Stimulated activated memory B cell treated with anti-CD40 and anti-IgM and Interleukin-4, amounts not matched to agents 10 μg/mL and 1 μg/mL and 100 μg/mL, for 72 hours (primary cell): ENCODE measurements at places on chromosomes 6 and 20.

- ATAC-seq, result peak; percentile 60
Measured at GRCh38 chr6:39897698-39898097, 36.6 kb downstream of the MOCS1 start.

DNA sequence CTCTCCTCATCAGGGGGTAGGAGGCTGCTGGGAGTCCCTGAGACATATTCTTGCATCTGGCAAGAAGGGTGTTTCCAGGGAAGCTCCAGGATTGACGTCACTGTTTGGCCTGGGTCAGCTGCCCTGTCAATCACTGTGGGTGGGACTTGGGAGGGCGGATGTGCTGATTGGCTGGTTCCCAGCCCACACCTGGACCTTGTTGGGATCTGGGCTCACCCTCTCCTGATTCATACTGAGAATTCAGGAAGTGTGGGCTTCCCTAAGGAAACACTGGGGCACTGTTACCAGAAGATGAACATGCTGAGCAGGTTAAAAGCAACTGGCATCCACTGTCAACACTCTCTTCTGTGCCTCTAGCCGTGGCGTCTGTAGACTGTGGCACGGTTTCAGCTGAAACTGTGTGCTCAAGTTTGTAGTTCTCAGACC, 36.5 kb downstream of the CDH26 start:
- ATAC-seq, result no peak

- ATAC-seq, result no peak
Measured at GRCh38 chr20:31788578-31788977, 30.6 kb upstream of the MYLK2 start.

DNA sequence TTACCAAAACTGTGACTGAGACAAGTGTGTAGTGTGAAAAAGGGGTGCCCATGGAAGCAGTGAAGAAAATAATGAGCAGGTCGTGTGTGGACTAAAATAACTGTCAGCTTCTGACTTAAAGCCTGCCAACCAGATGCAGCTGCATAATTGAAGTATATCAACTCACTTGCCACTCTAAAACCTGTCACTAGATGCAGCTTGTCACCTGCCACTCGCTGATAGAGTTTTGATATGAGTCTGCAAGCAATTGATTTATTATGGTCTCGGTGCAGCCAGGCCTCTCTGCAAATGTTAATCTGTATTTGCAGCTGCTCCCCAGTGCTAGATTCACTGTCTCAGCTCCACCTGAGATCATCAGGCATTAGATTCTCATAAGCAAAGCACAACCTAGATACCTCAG, 1090.0 kb upstream of the EYS start:
- no peak for ATAC-seq

- no peak for ATAC-seq
Measured at GRCh38 chr6:128725271-128726233, 157.4 kb upstream of the LAMA2 start.

GRCh38 chr20:63930971-63931553, 25.2 kb downstream of the UCKL1 start:
- ATAC-seq, result no peak

DNA sequence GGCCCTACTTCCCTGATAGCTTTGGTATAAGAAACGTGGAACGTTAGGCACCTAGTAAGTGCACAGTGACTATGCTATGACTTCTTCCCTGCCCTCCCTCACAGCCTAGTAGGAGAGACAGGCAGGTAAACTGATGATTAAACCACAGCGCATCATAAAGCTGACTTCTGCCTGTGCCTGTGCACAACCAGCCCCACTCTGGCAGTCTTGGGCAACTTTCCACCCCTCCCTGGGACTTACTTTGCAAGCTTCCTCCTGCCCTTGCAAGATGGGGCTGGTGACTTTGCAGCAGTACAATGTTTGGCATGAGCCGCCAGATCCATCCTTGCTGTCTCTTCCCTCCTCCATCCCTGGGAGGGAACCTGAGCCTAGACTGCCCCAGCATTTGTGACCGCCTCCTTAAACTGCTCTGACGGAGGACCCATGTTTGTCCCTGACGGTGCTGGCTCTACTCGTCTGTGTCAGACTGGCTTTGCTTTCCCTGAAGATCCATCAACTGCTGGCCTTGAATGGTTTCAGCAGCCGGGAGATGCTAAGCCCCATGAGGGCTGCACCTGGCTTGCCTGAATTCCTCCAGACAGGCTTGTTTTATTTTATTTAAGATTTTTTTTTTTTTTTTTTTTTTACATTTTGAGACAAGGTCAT, 36.1 kb downstream of the EFCAB8 start:
- no peak for ATAC-seq

- peak; percentile 52 for ATAC-seq
Measured at GRCh38 chr6:3318226-3318625, 59.5 kb downstream of the PSMG4 start.

DNA sequence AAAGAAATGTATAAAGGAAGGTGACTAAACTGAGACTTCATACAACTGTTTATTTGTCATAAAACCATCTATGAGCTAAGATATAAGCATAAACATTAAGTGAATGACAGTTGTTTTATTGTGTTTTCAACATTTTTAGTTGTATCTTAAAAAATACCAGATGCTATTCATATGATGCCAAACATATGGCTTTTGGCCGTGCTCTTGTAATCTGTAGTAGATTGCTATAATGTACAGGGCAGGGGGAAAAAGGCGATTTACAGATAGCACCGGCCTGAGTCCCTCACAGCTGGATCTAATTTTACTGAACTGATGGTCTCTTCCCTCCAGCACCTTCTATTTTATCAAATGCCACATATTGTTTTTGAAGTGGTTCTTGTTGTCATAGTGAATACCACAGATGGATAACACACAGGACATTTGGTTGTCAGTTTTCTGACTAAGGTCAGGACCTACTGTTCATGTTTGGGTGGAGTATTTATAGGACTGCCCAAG, 48.2 kb downstream of the CENPW start:
- peak; percentile 36 for ATAC-seq

DNA sequence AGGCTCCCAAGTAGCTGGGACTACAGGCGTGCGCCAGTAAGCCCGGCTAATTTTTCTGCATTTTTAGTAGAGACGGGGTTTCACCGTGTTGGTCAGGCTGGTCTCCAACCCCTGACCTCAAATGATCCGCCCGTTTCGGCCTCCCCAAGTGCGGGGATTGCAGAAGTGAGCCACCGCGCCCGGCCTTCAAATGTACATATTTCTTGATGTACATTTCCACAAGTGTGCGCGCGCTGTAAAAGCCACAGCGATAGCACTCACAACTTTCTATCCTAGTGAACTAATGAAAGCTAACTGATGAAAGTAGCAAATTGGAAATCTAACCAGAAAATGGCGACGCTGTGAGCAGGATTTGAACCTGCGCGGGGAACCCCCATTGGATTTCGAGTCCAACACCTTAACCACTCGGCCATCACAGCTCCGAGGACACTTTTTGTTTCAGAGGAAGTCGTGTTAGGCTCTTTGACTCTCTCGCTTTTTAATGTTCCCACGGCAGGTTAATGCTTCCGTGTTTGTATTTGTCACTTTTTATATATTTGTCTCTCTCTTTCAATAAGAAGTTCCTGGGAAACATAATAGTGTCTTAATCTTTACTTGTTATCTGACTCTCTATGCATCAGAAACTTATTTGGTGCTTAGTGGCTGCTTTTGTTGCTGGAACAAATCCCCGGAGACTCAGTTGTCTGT, 199.4 kb upstream of the ZNF184 start:
- ATAC-seq, result no peak

GRCh38 chr6:13614926-13615791, at the start of gene NOL7:
NOL7 (plus strand) TSS chr6:13615335; CDS start chr6:13615359, 24 bp downstream.
- ATAC-seq, result peak; percentile 98

DNA sequence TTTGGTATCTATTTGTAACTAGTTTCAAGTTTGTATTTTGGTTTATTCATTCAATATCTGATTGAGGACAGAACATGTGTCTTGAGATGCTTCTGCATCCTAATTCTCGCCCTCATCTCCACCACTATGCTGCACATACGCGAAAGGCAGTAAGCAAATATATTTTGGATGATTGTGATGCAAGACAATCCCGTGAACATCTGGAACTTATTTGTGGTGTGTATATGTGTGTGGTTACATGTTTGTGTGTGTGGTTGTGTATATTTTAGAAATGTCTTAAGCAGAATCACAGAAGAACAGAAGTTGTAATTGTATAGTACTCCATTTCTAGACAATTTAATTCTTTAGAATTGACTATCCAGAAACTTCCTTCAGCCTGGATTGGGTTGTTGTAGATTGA, 35.1 kb upstream of the RNF144B start:
- no peak for ATAC-seq

DNA sequence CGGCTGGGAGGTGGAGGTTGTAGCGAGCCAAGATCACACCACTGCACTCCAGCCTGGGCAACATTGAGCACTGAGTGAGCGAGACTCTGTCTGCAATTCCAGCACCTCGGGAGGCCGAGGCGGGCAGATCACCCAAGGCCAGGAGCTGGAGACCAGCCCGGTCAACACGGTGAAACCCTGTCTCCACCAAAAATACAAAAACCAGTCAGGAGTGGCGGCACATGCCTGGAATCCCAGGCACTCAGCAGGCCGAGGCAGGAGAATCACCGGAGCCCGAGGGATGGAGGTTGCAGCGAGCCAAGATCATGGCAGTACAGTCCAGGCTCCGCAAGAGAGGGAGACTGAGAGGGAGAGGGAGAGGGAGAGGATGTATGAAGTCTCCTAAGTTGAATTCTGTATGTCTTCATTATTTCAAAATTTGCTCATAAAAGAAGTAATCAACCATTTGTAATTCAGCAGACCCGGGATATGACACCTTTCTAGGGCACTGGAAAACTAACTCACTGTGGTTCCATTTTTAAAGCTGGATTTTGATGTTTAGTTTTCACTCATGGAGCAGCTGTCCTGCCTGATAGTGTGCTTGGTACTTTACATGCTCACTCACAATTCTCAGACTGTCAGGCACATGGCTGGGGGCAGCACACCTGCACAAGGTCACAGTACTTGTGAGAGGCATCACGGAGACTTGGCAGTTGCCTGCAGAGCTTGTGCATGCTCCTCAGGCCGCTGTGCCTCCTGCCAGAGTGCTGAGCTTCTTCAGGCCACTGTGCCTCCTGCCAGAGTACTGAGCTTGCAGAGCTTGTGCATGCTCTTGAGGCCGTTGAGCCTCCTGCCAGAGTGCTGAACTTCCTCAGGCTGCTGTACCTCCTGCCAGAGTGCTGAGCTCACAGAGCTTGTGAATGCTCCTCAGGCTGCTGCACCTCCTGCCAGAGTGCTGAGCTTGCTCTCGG, 106.2 kb downstream of the ERMARD start:
- no peak for ATAC-seq

DNA sequence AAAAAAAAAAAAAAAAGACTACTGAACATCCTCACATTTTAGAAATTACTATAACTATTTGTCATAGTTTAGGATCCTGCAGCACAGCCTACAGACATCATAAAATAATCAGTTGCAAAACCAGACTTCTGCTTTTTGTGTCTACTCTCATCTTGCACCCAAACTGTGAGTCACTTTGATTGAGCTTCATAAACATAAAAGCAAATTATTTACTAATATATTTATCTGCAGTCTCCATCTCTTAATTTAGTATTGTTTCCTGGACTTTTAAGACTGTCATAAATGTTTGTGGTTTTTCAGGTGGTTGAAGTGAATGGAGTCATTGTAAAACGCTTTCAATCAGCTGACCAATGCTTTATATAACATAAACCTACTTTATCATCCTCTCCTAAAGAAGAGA, 14.8 kb upstream of the CALHM6 start:
- ATAC-seq, result no peak

- ATAC-seq, result no peak
Measured at GRCh38 chr6:106116125-106116832, 30.1 kb downstream of the PRDM1 start.

GRCh38 chr6:169229615-169230321, 23.9 kb downstream of the THBS2 start:
- ATAC-seq, result no peak
